ENCODE measurements at places on chromosomes 16 and 17. TPM values are rescaled to one million over a fixed set of nuclear protein-coding genes. Genes with fewer than 3 reads are reported as not detected.

KRT14 gene
- 0.17 TPM for total RNA-seq

PABPN1L gene
- not detected for total RNA-seq

SEZ6 gene
- not detected for total RNA-seq

CRISPLD2 gene
- 3.0 TPM for total RNA-seq

SCGB1C2 gene
- not detected for total RNA-seq

IL17C gene
- total RNA-seq, result not detected
